Lung (tissue), 17 donors: ENCODE measurements at places on chromosomes 4 and X.

GRCh38 chrX:22345884-22346283 lies 73.2 kb downstream of the CBLL2 start:
- no peak for DNase-seq

DNA sequence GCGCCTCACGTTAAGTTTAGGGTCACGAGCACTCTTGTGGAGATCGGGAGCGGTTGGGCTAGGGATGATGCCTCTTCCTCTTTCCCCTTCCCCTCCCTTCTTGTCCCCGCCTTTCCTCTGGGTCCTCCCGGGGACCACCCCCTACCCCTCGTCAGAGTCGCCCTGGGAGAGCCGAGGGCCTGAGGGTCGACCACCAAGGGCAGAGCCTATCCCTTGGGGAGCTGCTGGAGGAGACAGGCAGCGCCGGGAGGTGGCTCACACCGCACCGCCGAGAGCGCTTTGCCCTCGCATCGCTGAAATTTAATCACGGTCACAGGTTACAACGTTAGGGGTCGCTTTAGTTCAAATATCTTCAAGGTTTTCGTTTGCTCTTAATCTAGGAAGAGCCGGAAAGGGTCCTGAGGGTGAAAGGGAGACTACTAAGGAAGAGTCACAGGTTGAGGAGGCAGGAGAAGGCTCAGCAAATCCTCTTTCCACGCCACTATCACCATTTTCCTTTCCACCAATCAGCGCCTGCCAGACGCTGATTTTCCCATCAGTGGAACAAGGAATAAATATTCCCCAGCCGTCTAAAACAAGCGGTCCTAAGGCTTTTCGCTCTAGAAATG lies 528 bp upstream of the SNCA start:
- peak; percentile 87 for DNase-seq

DNA sequence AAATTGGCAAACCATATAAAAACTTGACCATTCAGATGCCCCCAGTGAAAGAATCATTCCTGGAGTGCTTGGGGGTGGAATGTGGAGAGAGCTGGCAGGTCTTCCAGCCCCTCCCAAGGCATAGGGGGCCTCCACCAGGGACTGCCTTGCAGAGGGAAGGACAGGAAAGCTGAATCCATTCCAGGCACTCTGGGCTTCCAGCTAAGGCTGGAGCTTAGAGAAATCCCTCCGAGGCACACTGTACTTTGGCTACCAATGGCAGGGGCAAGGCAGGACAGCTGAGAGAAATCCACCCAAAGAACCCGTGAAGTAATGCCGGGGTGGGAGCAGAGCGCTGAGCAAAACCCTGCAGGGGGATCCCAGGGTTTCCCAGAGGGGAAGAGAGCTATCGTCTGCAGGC lies 4.0 kb downstream of the CENPU start:
- no peak for DNase-seq

- DNase-seq, result no peak
Measured at GRCh38 chr4:43560047-43560446, 667.5 kb downstream of the GRXCR1 start.

- DNase-seq, result no peak
Measured at GRCh38 chr4:61447918-61448317, 247.8 kb downstream of the ADGRL3 start.

DNA sequence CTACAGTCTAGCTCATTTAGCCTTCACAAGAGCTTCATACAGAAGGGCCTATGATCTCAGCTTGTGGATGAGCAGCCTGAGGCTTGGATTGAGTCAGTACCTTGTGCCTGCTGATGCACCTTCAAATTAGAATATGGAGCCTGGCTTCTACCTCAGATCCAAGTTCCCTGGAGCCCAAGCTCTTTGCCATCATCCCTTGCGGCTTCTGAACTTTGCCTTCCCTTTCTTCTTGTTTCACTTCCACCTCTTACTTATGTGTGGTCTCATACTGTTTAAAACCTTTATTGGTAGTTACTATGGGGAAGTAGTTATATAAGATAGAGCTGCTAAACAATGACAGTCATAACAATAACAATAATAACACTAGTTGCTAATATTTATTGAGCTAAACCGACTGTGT lies 84.3 kb upstream of the AFF2 start:
- DNase-seq, result no peak

GRCh38 chr4:176064539-176064938 lies 1.1 kb upstream of the WDR17 start:
- no peak for DNase-seq

DNA sequence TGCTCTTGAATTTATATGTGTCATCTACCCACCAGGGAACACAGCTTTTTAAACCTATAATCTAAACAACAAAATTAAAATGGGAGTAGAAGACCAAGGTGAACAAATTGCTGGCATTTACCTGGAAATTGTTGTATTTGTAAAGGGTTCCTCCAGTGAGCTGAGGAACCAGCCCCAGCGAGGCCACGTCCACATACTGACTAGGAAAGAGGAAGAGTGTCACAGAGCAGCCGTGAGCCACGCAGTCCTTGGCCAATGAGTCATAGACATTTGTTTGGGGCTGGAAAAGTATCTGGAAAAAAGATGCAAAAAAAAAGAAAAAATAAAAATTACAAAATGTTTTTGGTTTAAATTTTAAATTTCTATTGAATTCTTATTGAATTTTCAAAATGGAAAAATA lies 58.7 kb downstream of the METTL14 start:
- DNase-seq, result no peak

DNA sequence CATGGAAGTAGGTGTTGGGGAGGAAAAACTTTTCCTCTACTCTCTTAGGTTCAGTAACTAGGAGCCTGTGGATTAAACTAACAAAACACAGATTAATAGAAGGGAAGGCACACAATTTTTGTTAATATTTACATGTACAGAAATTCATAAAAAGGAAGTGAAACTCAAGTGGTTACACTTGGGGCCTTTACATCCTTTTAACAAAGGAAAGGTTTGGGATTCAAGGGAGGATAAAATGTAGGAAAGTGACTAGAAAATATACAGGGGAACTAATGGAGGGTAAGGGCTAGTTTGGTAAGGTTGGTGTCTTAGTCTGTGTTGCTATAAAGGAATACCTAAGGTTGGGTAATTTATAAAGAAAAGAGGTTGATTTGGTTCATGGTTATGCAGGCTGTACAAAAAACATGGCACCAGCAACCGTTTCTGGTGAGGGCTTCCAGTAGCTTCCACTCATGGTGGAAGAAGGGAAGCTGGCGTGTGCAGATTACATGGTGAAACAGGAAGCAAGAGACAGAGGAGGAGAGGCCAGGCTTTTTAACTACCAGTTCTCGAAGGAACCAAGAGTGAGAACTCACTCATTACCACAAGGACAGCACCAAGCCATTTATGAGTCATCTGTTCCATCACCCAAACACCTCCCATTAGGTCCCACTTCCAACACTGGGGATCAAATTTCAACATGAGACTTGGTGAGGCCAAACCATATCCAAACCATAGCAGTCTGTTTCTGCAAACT lies 124.4 kb downstream of the CHRDL1 start:
- no peak for DNase-seq

GRCh38 chr4:87559090-87559837 lies 30.1 kb upstream of the SPARCL1 start:
- no peak for DNase-seq

DNA sequence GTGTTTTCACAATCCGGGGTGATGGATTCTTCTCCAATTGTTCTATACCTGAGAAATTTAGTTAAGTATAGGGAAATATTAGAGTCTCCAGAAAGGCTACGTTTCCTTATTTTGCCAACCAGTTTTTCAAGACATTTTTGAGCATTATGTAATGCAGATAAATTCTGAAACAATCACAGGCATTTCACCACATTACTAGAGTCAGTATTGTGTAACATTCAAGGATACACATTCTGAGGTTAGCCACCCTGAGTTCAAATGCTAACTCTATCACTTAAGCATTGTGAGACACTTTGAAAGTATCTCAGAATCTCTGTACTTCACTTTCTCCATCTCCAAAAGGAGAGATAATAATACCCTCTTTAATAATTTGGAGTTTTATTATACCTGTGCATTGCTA lies 10.6 kb downstream of the SULT1B1 start:
- DNase-seq, result peak; percentile 22

- DNase-seq, result no peak
Measured at GRCh38 chrX:115350711-115351381, 61.3 kb downstream of the LUZP4 start.

GRCh38 chr4:71262161-71262560 lies 76.7 kb upstream of the SLC4A4 start:
- no peak for DNase-seq

GRCh38 chrX:2723286-2723879 lies 28.5 kb upstream of the XG start:
- no peak for DNase-seq

DNA sequence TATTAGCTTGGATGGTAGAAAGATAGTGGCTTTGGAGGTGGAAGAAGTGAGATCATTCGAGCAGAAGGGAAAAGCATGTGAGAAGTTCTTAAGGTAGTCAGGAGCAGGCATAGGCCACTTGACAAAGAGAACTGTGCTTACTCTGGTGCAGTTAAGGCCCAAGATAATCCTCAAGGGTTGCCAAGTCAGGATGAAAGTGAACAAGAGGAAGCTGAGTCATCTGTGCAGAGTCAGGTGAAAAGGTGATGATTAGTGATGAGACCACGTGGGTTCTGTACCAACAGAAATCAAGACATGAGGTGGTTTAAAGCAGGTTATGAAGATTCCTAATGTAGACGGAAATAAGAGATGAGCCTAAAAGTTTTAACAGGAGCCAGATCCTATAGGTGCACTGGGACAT lies 369.8 kb downstream of the DTHD1 start:
- DNase-seq, result no peak

DNA sequence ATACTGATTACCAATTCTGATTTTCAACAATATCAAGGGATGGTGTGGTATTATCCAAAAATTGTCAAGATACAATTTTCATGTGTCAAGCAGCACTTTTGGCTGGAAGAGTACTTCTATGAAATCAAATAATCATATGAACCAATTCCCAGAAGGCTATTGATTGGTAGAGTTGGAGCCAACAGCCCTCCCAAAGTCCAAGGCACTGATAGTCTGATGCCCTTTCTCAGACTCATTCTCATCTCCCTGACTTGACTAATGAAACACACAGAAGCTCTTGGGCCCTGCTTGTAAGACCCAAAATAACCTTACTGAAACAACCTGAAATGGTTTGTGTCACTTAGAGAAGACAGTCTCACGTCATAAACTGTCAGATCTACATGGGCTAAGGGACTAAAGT lies 48.9 kb downstream of the ATP11C start:
- DNase-seq, result no peak

DNA sequence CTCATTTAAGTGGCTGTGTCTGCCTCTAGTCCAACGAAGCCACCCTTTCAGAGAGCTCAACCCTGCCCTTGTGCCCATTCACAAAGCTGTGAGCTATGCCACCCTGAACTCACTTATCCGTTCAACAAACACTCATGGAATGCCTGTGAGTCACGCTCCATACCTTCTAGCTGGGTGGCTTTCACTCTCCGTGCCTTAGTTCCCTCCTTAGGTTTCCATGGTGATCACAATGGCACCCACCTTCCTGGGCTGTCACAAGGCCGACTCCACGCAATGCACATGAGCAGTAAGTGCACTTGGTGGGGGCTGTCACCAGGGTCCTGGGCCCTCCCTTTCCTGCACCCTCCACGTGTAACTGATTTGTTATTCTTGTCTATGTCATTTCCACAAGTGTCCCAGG lies 37.2 kb upstream of the PPP2R2C start:
- DNase-seq, result no peak

DNA sequence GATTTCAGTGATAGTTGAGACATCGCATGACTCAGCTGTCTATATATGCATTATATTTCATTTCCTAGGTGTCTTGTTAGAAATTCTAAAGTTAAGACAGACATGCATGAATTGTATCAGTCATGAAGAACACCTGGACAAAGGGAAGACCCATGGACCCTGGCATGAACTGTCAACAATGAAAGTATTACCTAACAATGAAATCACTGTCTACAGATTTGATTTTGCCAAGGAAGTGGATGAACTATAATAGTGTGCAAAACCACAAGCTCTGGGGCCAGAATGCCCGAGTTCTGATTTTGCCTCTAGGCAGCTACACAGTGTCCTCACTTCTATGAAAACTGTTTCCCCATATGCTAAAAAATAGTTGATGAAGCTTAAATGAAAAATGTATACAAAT lies 386.1 kb downstream of the NLGN4X start:
- DNase-seq, result no peak

- peak; percentile 22 for DNase-seq
Measured at GRCh38 chrX:102765217-102765616, 44.7 kb downstream of the GPRASP3 start.

GRCh38 chr4:148238811-148239493 lies 203.3 kb downstream of the NR3C2 start:
- DNase-seq, result no peak
